ENCODE measurements at places on chromosomes 11 and 22. TPM values are rescaled to one million over a fixed set of nuclear protein-coding genes. Genes with fewer than 3 reads are reported as not detected.

- no peak for DNase-seq
- peaks cover 10% of the 10 kb centered on the region for H3K27me3 ChIP-seq
- H3K36me3 ChIP-seq: peaks cover 48% of the 10 kb centered on the region
- peak overlapping the region; percentile 1 for H3K4me3 ChIP-seq
These were observed 25.4 kb upstream of the ADORA2A start for GRCh38 chr22:24401931-24402367.

GRCh38 chr11:40508303-40508702 lies 951.1 kb downstream of the LRRC4C start:
- no peaks in the 10 kb centered on the region for H3K4me1 ChIP-seq
- no peak overlapping the region for H3K27ac ChIP-seq
- no peak overlapping the region for H3K4me3 ChIP-seq
- H3K36me3 ChIP-seq: no peaks in the 10 kb centered on the region

DNA sequence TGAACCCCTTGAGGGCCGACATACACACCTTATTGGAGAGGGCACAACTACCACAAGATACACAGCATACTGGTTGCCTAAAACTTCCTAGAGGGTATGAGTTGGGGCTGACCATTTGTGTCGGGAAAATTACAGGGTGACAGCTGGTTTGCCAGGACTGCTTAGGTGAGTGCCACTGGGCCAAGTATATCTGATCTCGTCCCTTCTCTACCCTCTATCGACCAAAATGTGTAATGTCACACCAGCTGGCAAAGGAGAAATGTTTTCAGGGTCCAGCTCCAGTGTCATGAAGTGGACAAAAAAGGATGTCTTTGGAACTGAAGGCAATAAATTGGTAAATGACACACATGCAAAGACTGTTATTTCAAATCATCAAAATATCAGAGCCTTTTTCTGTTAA lies 126.1 kb downstream of the PGR start:
- H3K27ac ChIP-seq: no peak overlapping the region
- peaks cover 5% of the 10 kb centered on the region for H3K4me1 ChIP-seq
- no peak for DNase-seq
- H3K36me3 ChIP-seq: no peaks in the 10 kb centered on the region
- no peak overlapping the region for H3K4me3 ChIP-seq

DNA sequence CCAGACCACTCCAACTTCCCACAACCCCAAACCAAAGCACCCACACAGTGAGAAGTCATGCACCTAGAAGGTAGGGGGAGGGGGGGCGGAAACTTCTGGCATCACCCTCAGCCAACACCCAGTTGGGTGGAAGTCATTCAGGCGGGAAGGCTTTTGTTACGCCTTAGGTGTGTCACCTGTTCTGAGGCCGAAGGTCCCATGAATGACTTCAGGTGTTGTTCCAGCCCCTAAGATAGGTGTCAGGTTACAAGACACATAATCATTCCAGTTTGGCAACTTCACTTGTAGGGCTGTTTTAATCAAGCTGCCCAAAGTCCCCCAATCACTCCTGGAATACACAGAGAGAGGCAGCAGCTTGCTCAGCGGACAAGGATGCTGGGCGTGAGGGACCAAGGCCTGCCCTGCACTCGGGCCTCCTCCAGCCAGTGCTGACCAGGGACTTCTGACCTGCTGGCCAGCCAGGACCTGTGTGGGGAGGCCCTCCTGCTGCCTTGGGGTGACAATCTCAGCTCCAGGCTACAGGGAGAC lies at the start of gene TMPRSS4:
TSS of gene TMPRSS4 (plus strand) at position 325 of the 528 bp plus-strand sequence. CDS start 225 bp downstream, outside the sequence.
- H3K27me3 ChIP-seq: peaks cover 5% of the 10 kb centered on the region

- no peak overlapping the region for H3K27ac ChIP-seq
- DNase-seq: no peak
- H3K36me3 ChIP-seq: no peaks in the 10 kb centered on the region
- no peaks in the 10 kb centered on the region for H3K27me3 ChIP-seq
These were observed 23.7 kb upstream of the SORL1-AS1 start for GRCh38 chr11:121476379-121477032.

GRCh38 chr22:19266547-19267086 lies 24.9 kb downstream of the CLTCL1 start:
- no peaks in the 10 kb centered on the region for H3K27me3 ChIP-seq
- DNase-seq: no peak
- no peaks in the 10 kb centered on the region for H3K4me1 ChIP-seq
- H3K4me3 ChIP-seq: no peak overlapping the region

DNA sequence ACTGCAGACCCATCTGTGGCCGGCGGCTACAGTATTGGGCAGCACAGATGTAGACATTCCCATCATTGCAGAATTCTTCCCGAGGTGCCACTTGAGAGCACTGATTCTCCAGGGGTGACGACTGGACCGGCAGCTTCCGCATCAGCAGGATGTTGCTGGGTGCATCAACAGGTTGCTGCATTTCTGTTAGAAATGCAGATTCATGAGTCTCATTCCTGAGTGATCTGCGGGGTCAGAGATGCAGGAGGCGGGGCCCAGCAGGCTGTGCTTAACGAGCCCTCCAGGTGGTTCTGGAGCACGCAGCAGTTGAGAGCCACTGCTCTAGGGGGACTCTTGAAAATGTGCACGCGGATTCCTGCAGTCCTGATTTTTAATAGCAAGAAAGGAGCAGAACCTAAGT lies 321.8 kb downstream of the TBC1D22A start:
- no peaks in the 10 kb centered on the region for H3K27me3 ChIP-seq
- H3K4me1 ChIP-seq: no peaks in the 10 kb centered on the region
- DNase-seq: no peak

DNA sequence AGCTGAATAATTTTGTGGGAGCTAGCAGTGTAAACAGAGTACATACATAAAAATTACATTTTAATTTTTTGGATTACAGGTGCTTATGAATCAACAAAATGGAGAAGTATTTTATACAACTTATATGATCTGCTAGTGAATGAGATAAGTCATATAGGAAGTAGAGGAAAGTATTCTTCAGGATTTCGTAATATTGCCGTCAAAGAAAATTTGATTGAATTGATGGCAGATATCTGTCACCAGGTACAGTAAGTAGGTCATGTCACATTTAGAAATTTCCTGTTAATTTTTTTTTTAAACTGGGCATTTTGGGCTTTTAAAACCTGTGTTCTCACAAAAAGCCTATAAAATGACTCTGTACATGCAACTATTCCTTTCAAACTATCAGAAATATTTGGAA lies 24.0 kb downstream of the ATM start:
- no peaks in the 10 kb centered on the region for H3K27me3 ChIP-seq
- no peak for DNase-seq
- no peak overlapping the region for H3K27ac ChIP-seq
- peaks cover 4% of the 10 kb centered on the region for H3K36me3 ChIP-seq
- H3K4me3 ChIP-seq: no peak overlapping the region

DNA sequence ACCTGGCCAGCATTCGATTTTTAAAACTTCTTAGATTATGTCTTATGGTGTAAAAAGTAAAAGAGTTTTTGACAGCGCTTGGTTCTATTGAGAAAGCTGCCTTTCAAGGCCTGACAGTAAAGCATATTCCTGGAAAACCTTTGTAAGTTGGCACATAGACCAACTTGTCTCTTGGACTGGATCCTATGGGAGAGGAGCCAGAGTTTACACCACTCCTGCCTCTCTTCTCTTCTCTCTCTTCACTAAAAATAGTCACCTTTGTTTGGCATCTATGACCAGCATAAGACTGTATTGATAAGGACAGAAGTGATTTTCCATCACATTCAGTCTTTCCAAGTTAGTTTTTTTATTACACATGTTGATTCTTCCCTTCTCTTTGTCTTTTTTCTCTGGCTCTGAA lies 33.7 kb downstream of the CSRP3 start:
- no peaks in the 10 kb centered on the region for H3K27me3 ChIP-seq
- no peak for DNase-seq
- H3K4me1 ChIP-seq: no peaks in the 10 kb centered on the region
- no peak overlapping the region for H3K4me3 ChIP-seq
- no peak overlapping the region for H3K27ac ChIP-seq
- H3K36me3 ChIP-seq: peaks cover 12% of the 10 kb centered on the region

DNA sequence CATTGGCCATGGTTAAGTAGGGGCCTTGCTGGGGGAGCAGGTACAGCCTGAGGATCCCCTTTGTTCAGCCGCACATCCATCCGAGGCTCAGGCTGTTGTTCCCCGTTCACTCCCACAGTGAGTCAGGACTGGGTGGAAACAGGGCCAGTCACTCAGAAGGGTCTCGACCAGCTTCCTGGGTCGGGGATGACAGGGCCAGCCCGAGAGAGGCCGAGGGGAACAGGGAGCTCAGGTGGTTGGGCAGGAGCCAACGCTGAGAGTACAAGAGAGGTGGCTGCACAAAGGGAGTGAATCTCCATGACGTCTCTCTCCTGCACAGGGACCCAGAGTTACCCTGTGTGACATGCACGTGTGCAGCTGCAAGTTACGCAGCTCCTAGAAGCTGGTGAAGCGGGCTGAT lies 97.2 kb upstream of the SHANK2 start:
- H3K36me3 ChIP-seq: no peaks in the 10 kb centered on the region
- DNase-seq: no peak
- peaks cover 1% of the 10 kb centered on the region for H3K27me3 ChIP-seq
- no peaks in the 10 kb centered on the region for H3K4me1 ChIP-seq
- no peak overlapping the region for H3K27ac ChIP-seq

GRCh38 chr11:60530454-60531100 lies 15.4 kb downstream of the MS4A13 start:
- no peak overlapping the region for H3K4me3 ChIP-seq
- peaks cover 2% of the 10 kb centered on the region for H3K27me3 ChIP-seq
- no peak overlapping the region for H3K27ac ChIP-seq
- peaks cover 3% of the 10 kb centered on the region for H3K36me3 ChIP-seq

DNA sequence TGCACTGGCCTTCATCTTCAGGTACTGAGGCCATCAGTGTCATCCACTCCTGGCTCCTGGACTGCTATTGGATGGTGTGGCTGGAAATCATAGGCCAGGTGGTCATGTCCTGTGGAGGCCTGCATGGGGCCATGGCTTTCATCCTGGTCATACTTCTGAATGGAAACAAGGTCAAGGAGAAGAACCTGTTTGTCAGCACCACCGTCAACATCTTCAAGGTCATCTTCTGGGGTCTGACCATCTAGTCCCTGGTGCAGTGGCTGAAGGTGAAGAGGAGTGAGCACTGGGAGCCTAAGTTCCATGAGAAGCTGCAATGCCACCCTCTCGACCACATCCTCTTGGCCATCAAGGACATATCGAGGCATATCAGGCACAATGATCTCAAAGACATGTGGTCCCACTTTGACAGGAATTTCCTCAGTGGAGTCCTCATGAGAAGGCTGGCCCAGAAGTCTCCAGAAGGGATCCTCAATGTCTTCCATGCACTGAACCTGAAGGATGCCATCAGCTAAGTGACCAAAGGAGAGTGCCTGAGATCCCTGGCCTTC lies 120.0 kb upstream of the SERPIND1 start:
- no peak overlapping the region for H3K4me3 ChIP-seq
- peaks cover 3% of the 10 kb centered on the region for H3K27me3 ChIP-seq
- no peak overlapping the region for H3K27ac ChIP-seq
- peaks cover 4% of the 10 kb centered on the region for H3K36me3 ChIP-seq
- DNase-seq: no peak

GRCh38 chr11:80077113-80077512 lies 636.3 kb upstream of the TENM4 start:
- no peak for DNase-seq
- H3K27ac ChIP-seq: no peak overlapping the region
- no peaks in the 10 kb centered on the region for H3K36me3 ChIP-seq
- H3K27me3 ChIP-seq: no peaks in the 10 kb centered on the region
- no peaks in the 10 kb centered on the region for H3K4me1 ChIP-seq
- no peak overlapping the region for H3K4me3 ChIP-seq

- no peak overlapping the region for H3K27ac ChIP-seq
- peaks cover 36% of the 10 kb centered on the region for H3K36me3 ChIP-seq
- H3K4me1 ChIP-seq: no peaks in the 10 kb centered on the region
These were observed 20.3 kb downstream of the PPP2R1B start for GRCh38 chr11:111745719-111746504.

DNA sequence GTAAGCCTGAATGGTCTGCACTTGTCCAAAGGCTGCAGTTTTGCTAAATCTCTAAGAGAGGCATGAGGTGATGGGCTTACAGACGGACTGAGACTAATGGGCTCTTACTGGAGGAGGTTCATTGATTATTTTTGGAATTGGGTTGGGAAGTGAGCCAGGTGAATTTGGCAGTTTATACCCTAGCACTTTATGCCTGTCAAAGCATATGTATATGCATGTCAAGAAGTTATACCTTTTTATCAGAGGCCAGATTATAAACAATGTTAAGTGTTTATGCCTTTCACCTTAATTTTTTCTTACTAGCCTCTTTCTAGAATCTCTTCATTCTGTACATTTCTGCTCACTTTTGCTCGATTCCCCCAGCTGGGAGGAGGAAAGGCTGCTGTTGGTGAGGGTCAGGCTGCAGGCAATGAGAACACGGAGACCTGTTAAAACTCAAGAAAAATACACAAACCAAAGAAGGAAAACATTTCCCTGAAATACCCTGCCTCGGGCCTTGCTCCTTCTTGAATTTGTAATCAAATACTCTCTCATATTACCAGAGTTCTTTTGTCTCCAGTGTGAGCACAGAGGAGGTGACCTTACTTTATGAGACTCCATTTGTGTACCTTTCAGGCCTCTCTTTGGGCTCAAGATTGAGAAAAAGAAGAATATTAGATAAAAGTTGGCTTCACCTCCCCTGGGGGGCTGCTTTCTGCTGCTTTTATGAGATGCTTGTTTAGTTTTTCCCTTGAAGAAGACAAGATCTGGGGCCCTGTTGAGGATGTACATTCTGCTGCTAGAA lies 19.6 kb downstream of the NAT10 start:
- H3K27me3 ChIP-seq: no peaks in the 10 kb centered on the region
- no peak for DNase-seq
- H3K27ac ChIP-seq: no peak overlapping the region

DNA sequence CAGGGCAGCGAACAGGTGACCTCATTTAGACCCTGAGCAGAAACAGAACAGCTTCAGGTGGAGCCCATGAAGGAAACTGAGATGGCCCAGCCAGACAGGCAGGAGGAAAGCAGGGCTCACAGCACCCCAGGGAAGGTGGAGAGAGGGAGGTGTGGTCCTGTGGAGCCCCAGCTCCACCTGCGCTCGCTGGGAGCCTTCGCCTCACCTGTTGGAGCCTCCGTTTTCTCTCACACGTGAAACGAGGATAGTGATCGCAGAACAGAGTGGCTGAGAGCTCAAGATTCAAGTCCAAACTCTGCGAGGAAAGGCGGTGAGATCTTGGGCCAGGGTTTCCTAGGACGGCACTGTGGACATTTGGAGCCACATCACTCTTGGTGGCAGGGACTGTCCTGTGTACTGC lies 8.6 kb upstream of the CERK start:
- peaks cover 13% of the 10 kb centered on the region for H3K27me3 ChIP-seq
- no peak for DNase-seq
- peaks cover 22% of the 10 kb centered on the region for H3K4me1 ChIP-seq
- no peak overlapping the region for H3K4me3 ChIP-seq

The PANX3 gene
- total RNA-seq: 0.21 TPM

The MFRP gene
- total RNA-seq: 0.13 TPM

The C11orf97 gene
- not detected for total RNA-seq

The CNTF gene
- 1.6 TPM for total RNA-seq

The WNT7B gene
- total RNA-seq: not detected

The LRRC75B gene
- 26.9 TPM for total RNA-seq

The TMEM191C gene
- 0.92 TPM for total RNA-seq

The SCN3B gene
- 34.1 TPM for total RNA-seq

The JHY gene
- 2.8 TPM for total RNA-seq

Measured in endothelial cell (in vitro differentiated cells).